ENCODE measurements at places on chromosomes 7 and 10. TPM values are rescaled to one million over a fixed set of nuclear protein-coding genes. Genes with fewer than 3 reads are reported as not detected.

GRCh38 chr10:2300231-2300630 is 562.9 kb upstream of the ADARB2 start:
- no peak for DNase-seq

- no peak for DNase-seq
These were observed 181.7 kb downstream of the PARD3 start for GRCh38 chr10:34633374-34633773.

DNA sequence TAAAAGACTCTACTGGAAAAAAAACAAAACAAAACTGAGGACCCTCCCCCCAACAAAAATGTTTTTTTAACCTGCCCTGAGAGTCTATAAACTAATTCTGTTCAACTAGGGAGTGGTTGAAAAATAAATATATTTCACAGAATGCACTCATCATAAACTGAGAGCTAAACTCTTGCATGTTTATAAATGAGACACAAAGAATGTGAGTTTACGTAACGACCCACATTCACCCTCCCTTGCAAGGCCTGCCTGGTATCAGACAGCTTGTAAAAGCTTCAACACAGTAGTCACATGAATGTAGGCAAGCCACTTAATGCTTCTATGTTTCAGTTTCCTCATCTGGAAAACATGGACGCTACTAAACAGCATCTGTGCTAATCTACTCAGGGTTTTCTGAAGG is 50.3 kb downstream of the JAZF1 start:
- no peak for DNase-seq

KNDC1 gene
- 3.4 TPM for total RNA-seq

DNA sequence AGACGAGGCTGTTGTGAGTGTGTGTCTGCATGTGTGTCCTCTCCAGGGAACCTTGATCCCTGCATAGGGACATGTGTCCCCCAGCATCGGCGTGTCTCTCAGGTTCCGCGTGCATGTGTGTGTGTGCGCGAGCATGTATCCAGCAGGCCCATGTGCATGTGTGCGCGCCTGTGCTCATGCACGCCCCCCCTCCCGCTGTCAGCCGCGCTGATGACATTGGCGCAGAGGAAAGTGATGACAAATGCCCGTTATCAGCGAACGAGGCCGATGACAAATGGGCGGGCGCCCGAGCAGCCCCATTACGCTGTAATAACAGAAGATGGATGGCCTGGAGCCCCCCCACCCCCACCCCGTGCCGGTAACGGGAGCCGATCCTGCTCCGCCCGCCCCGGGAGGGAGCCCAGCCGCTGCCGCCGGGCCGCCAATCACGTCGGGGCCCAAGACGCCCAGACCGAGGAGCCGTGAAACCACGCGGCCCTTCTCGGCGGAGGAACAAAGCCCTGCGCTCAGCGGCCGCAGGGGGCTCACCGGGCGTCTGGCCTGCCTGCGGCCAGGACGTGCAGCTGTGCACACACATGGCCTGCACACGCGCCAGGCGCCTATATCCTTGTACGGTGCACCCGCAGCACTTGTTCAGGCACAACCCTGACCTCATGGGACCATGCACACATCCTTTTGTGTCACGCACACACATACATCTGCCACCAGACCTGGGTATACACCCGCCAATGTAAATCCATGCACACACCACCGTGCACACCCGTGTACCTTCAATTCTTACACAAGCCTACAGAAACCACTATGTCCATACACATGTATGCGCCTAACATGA is 21.5 kb downstream of the POLL start:
- no peak for DNase-seq

GRCh38 chr7:31835471-31835870 is 148.5 kb downstream of the PPP1R17 start:
- no peak for DNase-seq

DNA sequence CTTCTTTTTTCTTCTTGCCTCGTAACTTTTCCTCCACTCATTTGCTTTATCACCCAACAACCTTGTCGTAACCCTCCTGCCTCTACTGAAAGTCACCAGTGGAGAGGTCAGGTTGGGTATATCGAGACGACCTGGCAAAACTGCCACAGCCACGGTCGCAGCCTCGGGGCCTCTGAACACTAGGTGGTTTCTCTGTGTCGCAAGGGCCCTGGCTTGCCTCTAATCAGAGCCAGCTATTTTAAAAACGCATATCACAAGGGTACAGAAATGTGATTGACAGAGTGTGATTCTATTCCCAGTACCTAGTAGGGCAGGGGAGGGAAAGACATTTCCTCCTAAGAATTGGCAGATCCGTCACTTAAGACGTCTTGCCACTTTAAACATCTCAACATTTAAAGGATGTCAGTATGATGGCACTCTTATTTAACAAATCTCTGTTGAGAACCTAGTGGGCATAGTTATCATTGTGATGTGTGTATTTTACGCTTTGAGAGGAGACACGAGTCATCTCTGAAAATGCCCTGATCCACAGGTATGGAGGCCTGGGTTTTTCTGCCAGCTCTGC is 197.5 kb downstream of the ARHGAP21 start:
- DNase-seq, result no peak

INMT gene
- 5.6 TPM for total RNA-seq

ARHGEF5 gene
- 23.3 TPM for total RNA-seq

- DNase-seq, result no peak
These were observed 59.7 kb downstream of the LMBR1 start for GRCh38 chr7:156833312-156833711.

DNA sequence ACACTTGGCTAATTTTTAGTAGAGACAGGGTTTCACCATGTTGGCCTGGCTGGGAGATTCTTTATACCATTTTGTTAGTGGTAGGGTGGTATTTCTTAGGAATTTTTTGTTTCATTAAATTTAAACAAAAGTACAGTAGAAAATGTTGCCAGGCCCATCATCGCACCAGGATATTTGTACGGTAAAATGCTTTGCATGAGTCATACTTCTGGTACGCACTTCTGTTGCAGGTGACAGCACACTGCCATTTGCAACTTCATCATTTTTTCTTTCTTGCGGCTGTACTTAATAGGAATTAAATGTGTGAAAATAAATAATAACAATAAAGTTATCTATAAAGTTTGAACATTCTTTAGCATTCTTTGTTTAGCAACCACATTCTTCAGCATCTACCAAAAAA is 195.6 kb downstream of the SKAP2 start:
- no peak for DNase-seq

- DNase-seq, result no peak
These were observed 111.7 kb upstream of the PLXNA4 start for GRCh38 chr7:132687981-132688383.

DNA sequence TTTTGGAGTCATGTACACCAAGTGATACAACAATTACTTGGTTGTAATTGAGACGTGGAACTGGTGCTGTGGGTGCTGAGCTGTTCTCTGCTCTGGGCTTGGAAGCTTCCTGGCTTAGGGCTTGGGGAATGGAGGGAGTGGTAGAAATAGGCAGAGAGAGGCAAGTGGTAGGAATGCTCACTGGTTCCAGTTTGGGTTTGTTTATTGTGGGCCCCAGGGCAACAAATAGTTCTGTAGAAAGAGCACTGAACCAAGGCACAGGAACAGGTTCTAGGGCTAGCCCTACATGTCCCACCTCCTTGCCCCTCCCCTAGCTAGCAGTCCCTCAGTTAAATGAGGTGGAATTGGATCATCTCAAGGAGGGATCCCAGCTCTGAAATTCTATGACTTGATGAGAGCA is 166.7 kb upstream of the HPS1 start:
- DNase-seq, result no peak

DNA sequence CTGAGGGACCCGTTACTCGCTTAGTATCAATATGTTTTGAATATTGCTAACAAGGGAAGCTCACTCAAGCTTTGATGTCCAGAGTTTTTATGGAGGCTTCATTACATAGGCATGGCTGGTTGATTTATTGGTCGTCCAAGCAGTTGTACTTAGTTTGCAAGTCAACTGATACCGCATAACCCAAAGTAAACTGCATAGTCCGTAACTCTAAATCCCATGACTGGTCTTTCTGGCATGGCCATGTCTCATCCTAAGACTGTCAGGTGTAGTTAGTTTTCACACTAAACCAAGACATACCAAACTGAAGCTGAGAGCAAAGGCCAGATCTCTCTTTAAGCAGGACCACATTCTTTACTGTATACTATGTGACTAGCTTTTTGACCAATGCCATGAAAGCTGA is 397.9 kb downstream of the TFEC start:
- no peak for DNase-seq

GRCh38 chr10:89521368-89521767 is 14.0 kb downstream of the SLC16A12 start:
- no peak for DNase-seq

DNA sequence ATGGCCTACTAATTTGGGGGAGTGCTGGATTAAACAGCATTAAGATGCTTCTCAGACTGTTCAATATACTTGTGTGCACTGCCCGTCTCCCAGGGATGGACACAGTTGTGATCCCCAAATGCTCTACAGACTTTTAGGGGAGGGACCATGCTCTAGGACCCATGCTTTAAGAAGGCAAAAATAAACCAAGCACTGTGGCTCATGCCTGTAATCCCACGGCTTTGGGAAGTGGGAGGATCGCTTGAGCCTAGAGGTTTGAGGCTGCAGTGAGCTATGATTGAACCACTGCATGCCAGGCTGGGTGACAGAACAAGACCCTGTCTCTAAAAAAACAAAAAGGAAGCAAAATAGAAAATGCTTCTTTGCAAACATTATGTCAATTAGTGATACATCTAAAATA is 102.6 kb downstream of the VOPP1 start:
- no peak for DNase-seq

UPK3B gene
- 2.7 TPM for total RNA-seq

DNA sequence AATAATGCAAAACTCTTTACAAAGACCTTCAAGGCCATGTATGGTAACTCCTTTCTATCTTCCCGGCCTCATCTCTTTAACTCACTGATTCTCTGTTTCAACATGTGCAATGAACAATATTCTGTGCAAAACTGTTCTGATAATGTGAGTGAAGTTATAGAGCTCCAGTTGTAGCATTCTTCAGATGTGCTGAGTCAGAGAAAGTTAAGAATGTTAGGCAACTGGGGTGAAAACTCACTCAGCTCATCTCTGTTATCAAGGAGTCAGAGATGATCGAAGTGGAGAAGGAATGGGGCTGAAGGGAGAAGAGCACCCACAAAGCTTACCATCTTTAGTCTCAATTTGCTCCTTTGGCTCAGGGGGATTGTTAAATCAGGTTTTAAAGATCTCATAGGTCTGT is 344.7 kb upstream of the NPSR1 start:
- DNase-seq, result no peak

- DNase-seq, result no peak
These were observed 199.4 kb downstream of the CYP26A1 start for GRCh38 chr10:93272884-93273675.

NEUROD6 gene
- total RNA-seq, result not detected

DNA sequence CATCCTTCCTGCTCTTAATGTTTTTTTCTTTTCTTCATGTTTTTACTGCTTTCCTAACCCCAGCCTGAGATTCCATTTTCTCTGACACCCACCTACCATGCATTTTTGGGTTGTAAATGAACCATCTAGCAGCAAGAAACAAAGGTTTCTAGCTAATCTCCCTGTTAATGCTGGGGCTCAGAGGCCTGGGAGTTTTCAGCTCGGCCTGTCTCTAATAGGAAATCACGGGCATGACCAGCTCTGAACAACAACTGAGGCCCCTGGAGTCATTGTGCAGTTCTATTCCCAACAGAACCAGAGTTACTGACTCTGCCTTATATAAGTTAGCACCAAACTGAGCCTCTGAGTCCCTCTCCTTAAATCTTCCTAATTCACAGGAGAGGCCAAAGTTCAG is 134.8 kb downstream of the CFAP58 start:
- no peak for DNase-seq

PIP gene
- total RNA-seq, result 2.5 TPM

DNA sequence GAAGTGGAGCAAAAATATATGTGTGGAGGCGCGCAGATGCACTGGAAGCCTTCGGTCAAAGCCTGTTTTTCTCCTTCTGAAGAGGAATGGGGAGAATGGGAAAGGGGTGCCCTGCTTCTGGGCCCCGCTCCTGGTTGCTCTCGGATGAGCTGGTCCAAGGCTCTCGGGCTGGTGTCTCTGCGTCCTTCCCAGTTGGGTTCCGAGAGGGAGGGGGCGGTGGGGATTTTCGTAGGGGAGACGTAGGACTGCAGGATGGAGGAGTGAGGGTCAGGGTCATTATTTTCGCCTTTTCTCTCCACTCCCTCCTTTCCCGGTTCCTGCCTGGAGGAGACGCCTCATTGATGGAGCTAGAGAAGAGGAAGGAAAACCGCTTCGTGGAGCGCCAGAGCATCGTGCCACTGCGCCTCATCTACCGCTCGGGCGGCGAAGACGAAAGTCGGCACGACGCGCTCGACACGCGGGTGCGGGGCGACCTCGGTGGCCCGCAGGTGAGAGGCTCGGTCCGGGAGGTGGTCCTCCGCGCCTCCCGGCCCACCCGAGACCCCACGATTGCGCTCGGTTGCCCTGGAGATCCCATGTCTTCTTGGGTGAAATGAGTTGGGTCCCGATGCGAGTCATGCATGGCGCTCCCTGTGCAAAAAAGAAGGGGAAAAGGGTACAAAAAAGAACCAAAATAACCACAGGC is 790 bp downstream of the ADAM22 start:
- no peak for DNase-seq

- DNase-seq, result no peak
These were observed 128.8 kb upstream of the SMIM30 start for GRCh38 chr7:113247198-113247597.

BTBD16 gene
- total RNA-seq, result not detected

DNA sequence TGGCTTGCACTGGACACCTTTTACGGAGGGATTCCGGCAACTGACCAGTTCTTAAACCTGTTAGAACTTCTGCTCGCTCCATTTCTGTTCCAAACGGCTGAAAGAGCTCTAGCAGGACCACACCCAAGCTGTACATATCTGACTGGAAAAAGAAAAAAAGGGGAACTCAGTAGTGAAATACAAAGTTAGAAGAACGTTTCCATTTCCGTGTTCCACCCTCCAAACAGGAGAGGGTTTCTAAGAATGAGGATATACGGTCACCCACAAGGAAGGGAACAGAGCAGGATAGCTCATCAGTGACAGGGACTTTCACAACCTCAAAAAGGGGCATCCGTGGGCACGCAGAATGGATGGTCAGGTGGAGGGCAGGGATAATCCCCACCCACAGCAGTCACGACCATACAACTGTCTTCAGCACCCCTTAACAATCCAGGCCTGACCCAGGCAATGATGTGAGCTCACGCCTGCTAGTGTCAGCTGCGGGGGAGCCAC is 4.3 kb upstream of the ANKRD61 start:
- DNase-seq, result no peak

- DNase-seq, result no peak
These were observed 69.1 kb downstream of the SLIT1 start for GRCh38 chr10:97116462-97117162.

AUTS2 gene
- total RNA-seq, result 53.0 TPM

SEMA3A gene
- total RNA-seq, result 3.4 TPM
